Stimulated activated CD4-positive, alpha-beta T cell treated with anti-CD3 and anti-CD28 coated beads, Interleukin-2, amount 100 ng/mL, for 48 hours (primary cell): ENCODE measurements at places on chromosomes 1 and 21.
A peak's percentile ranks its signal among the peaks of the same experiment; 100 is the strongest.

DNA sequence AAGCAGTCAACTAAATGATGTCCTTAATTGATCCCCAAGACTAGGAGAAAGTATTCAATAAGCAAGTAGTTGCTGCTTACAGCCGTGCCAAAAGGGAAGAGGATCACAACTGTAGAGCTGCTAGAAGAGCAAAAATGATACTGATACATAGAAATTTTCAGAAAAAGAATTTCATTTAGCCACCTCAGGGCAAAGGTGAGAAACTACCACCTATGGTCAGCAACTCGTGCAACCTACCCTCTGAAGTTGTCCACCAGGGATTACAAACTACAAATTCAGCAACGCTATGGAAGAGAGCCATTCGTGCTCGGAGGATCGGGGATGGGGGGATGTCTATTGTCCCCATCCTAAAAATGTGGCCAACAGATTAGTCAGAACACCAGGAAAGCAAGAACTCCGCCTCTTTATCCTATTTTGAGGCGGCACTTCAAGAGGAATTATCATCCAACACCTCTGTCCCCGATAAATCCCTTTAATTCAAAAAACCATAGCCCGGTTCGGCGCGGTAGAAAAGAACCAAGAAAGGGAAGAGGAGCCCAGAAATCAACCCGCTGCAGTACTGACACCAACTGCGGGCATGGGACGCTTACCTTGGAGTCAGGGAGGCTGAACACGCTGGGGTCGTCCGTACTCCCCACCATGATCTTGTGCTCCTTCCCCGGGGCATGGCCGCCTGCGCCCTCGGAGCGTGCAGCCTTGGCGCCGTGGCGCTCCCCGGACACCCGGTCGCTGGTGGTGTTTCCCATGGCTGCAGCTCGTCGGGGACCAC lies 687 bp downstream of the PRKAB2 start:
- no peak for DNase-seq

DNA sequence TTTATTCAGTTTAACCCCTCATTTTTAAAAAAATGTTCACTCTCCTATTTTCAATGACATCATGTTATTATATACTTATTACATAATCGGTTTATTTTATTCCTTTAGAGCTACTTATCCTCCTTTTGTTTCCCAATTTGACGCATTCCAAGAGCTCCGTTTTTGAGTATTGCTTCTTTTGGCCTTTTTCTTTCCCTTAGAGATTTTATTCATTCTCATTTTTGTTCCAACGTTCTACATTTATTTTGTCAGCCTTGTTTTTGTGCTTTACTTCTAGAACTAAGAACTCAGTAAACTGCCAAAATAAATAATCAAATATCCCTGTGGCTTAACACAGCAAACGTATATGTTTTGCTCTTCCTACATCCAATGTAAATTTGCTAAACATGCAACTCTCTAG lies 769.1 kb downstream of the NCAM2 start:
- no peak for DNase-seq

- DNase-seq: no peak
These were observed 106.4 kb downstream of the KAZN start for GRCh38 chr1:14704846-14705245.

DNA sequence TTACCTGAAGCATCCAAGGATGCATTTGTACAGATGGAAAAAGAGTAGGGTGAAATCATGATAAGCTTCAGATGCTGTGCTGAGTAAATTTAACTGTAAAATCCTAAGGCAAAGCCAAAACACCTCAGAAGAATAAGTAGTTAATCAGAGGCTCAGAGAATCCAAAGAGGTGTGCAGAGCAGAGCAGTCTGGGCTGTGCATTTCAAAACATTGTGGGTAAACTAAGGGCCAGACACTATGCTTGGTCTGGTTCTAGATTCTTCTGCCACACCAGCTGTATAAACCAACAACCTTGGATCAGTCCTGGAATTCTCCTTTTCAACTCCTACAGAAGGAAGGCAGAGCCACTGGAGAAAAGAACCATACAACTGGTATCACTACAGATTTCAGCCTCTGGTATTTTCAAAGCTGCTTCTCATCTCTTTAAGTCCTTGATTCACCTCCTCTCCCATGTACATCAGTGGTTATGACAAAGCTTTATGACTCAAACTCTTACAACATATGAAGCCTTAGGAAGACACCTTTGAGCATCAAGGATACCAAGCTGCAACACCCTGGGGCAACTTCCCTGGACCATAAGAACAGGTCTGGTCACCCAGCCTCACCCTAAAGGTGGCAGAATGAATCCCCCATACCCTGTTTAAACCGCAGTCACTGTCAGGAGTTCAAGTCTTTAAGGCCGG lies 11.6 kb upstream of the HIPK1 start:
- DNase-seq: no peak

GRCh38 chr1:206685334-206685768 lies 646 bp downstream of the MAPKAPK2 start:
- DNase-seq: peak; percentile 27

DNA sequence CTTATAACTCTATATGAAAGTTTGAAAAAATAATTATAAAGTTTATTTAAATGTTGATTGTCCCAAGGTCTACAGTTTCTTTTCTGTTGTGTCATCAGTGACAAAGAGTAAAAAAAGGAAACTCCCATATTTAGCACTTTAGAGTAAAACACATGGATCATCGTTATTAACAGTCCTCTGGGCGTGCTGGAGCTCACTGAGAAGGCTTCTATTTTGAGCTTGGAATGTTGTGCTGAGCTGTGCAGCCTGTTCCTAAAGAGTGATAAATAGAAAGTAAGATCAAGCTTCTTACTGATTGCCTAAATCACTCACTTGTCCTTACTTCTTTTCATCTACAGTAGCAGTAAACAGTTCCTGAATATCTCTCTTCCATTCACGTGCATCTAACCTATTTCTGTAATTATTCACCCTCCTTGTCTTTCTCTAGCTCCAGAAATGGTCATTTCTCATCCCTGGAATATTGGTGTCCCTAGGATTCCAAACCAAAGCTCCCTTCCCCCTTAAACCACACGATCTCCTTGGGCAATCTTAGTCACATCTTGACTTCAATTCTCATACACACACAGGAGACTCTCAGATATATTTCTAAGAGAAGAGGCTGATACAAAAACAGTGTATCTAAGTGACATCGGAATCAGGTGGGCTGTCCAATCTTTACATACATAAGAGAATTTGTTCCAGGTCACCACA lies 11.9 kb downstream of the GBP5 start:
- DNase-seq: no peak
